G401 (cell line): ENCODE measurements at places on chromosomes 1 and 21.

GRCh38 chr1:84722794-84723193 lies 32.5 kb upstream of the SSX2IP start:
- no peak for DNase-seq

DNA sequence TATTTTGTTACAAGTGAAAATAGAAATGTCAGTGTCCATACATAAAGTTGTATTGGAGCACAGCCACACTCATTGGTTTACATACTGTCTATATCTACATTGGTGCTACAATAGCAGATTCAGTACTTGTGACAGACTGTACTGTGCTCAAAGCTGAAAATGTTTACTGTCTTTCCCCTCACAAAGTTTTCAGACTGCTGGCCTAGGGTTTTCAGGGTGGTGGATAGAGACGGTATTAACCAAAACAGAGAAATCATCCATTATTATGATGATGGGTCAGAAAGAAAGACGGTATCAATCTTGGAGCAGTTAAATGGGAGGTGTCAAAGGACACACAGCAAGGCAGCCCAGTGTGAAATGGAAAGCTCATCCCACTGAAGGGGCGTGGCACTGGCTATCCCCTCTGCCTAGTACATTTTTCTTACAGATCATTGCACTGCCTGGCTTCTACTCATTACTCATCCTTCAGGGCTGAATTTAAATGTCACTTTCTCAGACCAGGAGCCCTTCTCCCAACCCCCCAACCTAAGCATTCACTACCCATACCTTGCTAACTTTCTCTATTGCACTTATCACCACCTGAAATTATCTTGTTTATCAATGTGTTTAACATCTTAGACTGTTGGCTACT lies 10.2 kb downstream of the JAK1 start:
- DNase-seq = no peak

DNA sequence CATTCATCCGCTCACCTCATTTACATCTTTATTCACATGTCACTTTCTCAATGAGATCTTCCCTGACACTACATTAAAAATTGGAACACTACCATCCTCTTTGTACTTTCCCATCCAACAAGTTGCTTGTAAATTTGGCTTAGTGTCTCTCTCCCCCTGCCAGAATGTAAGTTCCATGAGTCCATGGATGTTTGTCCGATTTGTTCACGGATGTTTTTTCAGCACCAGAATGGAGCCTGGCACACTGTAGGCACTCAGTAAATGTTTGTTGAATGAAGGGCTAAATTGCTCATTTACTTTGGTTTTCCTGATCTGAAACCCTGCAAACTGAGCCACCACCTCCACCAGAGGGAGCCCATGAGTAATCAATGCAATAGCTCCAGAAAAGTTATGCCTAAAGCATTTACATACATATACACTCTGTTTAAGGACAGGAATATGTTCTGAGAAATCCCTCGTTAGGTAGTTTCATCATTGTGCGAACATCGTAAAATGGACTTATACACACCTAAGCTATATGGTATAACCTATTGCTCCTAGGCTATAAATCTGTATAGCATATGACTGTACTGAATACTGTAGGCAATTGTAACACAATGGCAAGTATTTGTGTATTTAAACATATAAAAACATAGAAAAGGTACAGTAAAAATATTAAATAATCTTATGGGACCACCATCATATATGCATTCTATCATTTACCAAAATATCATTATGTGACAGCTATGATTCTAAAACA lies 2.8 kb upstream of the EYA3 start:
- peak; percentile 38 for DNase-seq

GRCh38 chr1:43847290-43847689 lies 86.3 kb upstream of the ARTN start:
- no peak for DNase-seq

DNA sequence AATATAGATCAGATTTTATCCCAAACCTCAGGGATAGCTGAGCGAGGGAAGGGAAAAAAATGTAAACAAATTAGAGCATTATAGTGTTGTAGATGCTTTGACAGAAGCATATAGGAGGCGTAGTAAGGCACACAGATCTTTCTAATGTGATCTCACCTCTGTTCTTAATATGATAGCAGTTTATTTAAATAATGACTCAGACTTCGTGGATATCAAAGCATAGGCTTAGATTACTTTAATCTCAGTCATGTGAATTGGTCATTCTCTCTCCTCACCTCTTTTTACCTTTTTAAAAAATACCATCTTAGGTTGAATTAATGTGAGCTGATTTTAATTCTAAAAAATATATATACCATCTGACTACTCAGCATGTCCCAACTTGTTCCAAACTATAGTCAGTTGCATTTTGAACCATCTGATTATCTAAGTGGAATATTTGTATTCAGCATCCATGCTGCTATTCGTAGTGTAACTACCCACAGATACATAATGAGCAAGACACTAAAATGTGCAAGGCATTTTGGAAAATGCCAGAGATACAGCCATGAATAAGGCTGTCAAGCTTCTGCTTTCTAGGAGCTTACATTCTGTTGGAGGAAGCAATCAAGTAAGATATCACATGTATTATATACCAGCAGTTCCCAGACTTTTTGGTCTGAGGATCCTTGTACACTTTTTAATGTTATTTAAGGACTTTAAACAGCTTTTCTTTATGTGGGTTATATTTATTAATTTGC lies 76.7 kb downstream of the OSBPL9 start:
- DNase-seq = no peak

DNA sequence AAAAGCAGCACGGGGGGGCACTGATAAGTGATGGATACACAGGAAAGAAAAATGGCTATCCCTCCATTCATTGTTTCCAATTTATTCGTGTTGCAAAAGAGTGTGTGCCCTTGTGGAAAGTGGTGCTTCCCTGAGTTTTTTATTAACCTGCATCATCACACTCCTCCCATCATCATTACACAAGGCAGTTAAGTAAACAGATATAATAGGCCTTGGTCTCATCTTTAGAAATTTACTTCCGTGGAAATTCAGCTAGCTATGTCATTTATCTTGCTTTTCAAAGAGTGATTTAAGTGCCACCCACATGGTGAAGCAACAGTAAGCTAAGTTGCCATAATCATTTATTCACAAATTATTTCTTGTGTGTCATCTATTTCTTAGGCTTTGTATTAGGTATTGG lies 473.3 kb downstream of the NEGR1 start:
- DNase-seq = no peak

DNA sequence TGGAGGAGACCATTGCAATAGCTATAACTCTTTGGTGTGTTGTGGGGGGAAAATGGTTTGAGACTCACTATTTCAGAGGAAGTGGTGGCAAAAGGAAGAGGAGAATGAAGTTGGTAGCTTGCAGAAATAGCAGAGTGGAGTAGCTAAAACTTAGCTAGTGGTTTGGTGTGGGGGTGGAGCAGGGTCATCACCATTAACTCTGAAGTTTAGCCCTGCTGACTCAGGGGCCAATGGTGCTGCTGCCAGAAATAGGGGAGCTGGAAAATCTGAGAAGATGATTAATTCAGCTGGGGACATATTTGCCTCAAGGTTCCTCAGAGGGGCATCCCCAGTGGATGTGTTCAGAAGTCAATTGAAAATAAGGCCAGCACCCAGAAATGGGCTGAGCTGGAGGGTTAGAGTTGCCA lies 65.4 kb downstream of the RUNX1 start:
- no peak for DNase-seq

DNA sequence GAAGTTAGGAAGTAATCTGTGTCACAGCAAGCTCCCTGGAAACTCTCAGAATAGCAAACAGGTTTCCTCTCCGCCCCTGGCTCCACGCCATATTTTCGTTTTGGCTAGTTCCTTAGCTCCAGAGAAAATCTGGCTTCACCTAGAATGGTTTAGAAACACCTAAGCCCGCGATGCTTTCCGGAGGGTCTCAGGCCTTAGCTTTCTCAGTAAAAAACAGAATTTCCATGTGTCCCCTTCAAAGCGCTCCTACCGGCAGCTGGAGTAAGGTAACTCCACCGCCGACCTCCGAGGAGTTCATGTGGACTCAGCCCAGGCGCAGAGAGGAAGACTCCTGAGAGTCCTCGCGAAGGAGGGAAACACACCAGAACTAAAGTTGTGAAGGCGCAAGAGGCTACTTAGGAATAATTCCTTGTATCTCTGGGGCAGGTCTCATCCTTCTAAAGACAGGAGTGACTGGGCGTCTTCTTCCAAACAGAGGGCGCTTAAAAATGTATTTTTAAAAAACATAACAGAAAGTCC lies 406 bp downstream of the KIAA0040 start:
- DNase-seq = peak; percentile 63

GRCh38 chr1:83583351-83584014 lies 415.4 kb downstream of the TTLL7 start:
- no peak for DNase-seq

DNA sequence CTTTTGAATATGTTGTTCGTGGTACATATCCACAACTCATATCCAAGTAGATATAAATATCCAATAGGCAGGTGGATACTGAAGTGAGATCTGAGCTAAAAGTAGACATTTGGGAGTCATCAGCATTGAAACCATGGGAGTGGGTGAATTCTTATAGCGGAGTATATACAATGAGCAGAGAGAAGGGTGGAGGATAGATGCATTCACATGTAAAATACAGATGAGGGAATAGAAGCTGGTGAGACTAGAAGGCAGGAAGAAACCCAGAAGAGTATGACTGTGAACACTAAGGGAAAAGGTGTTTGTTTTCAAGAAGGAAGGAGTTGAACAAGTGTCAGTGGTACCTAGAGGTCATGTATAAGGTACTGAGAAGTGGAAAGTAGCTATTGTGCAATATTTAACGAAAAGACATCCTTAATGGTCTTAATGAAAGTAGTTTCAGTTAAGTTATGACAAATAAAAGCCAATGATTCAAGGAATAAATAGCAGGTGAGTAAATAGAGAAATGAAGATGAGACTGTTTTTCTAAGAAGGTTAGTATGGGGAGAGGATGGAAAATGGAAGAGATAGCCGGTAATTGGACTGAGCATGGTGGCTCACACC lies 181.6 kb upstream of the CACYBP start:
- no peak for DNase-seq

- DNase-seq = no peak
Measured at GRCh38 chr1:17904290-17904689, 149.2 kb downstream of the ACTL8 start.

- no peak for DNase-seq
Measured at GRCh38 chr1:237921306-237921705, 30.6 kb upstream of the ZP4 start.

DNA sequence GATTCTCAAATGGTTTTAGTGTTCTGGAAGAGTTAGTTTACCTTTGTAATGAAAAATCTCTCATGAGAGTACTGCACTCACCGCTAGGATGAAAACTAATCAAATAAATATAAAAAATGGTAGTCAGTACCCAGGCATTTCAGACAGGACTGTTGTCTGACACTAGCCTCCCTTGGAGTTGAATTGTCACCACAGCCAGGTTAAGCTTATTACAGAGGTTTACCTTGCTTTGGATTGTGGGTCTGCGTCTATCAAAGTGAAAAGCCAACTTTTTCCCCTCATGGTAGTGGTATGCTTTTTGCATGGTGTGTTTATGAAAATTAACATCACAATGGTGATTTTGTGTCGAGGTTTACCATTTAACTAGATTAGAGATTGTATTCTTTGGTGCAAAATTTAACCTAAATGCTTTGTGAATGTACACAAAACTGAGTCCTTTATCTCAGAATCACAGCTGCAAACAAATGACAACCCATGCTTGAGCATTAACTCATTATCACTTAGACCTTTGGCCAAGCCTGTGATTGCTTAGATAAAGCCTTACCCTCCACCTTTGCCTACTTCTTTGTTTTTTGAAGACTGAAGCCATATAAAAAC lies 20.1 kb downstream of the RAP1A start:
- no peak for DNase-seq

GRCh38 chr1:57158604-57158998 lies 192.8 kb upstream of the C8B start:
- no peak for DNase-seq

DNA sequence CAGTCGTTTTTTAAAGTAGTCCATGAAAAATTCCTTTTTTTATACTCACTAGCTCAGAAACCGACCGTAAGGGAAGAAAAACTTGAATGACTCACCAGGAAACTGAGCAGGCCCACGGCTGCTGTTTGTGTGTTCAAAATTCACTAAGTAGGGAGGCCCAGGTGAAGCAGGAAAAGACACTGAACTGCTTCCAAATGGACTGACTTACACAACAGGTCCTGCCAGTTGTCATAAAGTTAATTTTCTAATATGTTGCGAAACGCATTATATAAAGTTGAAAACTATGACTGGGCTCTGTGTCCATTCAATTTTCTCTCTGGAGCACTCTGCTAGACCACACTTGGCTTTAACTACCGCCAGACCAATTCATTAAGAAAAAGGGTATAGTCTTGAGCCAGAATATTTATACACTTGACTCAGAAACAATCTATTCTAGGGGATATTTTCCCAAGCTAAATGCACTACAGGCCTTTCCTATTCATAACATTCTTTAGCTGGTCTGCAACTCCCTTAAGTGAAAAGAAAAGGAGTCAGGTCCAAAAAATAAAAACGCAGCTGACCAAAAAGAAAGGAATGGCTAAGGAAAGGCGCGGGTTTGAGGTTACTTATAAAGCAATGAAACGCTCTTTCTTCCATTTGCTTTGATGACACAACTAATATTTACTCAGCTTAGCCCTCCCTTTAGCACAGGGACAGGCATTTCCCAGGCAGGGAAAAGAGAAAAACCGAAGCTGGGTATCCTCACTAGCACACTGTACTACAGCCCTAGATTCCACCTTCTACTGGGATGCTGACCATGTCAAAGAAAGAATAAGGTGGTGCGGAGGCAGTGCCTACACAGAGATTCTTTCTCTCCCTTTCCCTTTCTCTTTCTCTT lies 306.3 kb upstream of the ESRRG start:
- DNase-seq = no peak

DNA sequence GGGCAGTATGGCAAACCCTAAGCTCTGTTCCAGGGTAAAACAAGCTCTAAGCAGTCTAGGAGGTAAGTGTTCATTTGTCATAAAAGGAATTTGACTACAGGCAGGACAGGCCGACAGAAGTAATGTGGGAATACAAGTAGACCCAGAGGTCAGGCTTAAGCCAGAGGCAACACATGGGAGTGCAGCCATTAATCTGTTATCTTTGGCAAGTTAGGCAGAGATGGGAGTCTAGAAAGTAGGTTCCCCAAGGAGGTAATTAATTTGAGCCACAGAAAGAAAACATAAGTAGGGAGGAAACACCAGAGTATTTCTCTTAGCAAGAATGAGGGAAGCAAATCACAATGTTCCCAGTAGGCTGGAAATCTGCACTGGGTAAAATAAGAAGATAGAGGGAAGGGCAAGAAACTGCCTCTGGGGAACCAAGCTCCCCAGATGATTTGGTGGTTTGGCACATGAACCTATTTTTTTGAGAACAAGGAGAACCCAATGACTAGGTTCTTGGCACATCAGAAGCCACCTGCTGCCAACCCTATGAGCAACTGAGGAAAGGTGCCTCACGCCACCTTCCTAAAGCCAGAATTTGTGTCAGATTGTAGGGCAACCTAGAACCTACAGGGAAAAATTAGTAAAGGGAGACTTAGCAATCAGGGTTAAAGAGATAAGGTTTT lies 636.4 kb upstream of the PLXNA2 start:
- peak; percentile 2 for DNase-seq
